ENCODE measurements at places on chromosomes 16 and 17.

DNA sequence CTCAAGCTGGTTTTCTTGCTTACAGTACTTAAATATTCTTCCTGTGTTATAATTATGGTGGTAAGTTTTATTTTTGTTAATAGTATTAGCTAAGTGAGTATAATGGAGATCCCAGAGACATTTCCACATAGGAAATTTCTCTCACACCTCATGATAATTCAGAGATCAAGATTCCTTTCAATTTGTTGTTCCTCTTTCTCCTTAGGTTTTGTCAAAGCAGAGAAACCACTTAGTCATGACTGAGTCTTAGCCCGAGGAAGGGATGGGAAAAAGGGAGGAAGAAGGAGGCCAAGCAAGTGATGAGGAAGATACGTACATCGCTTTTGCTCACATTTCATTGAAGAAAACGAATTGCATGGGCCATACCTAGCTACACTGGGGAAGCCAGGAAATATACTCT, 18.4 kb downstream of the ESRP2 start:
- DNase-seq, result no peak

- DNase-seq, result no peak
Observed at GRCh38 chr17:56144223-56144622, 9.1 kb upstream of the ANKFN1 start.

DNA sequence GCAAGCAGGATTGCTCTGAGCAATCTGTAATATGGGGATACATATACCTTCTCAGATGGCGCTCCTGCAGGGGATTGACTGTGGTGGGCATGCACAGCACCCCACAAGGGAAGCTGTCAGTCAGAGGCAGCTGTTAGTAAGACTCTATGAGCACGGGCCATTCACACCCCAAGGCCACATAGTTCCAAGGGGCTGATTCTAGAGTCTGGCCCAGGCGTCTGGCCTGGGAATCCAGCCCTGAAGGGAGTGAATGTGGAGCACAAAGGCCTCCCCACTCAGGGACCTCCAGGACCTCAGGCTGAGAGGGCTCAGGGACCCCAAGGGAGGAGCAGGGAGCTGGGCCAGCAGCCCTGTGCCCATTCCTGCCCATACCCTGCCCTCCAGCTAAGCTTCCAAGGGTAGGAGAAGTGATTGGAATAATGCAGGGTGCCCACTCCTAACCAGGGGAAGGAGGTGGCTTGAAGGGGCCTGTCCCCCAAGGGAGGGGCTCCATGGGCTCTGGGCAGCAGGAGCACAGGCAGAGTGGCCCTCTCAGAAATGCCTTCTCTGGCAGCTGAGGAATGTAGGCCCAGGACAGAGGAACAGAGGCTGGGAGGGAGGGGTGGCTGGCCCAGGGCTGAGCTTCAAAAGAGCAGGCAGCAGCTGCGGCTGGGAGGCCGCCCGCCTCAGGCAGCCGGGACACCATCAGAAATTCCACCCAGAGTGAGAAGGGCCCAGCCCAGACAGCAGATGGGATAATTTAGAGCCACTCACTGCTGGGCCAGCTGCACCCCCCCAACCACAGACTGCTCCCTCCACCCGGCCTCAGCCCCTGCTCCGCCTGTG, 48.9 kb upstream of the MRPS23 start:
- no peak for DNase-seq

GRCh38 chr16:56259425-56259779, 68.1 kb downstream of the GNAO1 start:
- DNase-seq, result no peak

GRCh38 chr16:65831903-65832666, 534.4 kb upstream of the CDH5 start:
- DNase-seq, result no peak

DNA sequence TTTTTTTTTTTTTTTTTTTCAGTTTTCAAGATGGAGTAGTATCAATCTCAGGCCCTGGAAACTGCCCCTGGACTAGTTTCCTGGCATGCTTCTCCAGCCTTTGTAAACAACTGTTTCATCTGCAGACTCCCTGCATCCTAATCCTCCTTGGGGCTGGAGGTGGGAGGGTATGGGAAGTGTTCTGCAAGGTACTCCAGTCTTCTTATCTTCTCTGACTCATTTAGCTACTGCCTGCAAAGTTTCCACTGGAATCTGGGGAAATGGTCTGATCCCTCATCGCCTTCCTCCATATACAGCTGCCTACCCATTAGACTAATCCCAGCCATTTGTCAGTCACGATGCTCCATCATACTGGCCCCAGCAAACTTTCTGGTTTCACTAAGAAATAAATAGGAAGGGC, 21.5 kb downstream of the COPZ2 start:
- DNase-seq, result no peak

DNA sequence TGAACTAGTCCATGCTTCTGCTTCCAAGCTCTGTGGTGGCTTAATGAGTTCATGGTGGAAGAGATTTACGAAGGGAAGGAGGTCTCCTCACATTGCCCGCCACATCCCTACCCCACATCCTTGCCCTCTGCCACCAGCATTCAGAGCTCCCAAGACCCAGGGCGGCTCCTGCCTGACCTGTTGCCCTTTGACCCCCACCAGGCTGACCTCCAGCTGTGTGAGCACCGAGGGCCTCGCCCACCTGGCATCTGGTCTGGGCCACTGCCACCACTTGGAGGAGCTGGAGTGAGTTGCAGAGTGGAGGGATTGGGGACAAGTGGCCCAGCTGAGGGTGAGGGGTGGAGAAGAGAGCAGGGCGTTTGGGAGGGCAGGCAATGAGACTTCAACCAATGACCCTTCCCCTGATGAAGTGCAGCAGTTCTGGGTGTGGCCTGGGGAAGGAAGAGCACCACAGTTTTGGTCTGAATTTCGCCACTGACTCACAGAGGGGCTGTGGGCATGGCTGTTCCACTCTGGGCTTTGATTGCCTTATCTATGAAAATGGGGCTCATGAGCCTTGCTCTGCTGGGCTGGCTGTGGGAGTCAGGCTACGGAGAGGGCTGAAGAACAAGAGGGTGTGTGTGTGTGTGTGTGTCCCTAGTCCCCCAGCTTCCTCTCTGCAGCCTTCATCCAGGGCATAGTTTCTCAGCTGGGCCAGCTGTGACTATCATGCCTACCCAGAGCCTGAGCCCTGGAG, 22.6 kb upstream of the CPNE2 start:
- no peak for DNase-seq

DNA sequence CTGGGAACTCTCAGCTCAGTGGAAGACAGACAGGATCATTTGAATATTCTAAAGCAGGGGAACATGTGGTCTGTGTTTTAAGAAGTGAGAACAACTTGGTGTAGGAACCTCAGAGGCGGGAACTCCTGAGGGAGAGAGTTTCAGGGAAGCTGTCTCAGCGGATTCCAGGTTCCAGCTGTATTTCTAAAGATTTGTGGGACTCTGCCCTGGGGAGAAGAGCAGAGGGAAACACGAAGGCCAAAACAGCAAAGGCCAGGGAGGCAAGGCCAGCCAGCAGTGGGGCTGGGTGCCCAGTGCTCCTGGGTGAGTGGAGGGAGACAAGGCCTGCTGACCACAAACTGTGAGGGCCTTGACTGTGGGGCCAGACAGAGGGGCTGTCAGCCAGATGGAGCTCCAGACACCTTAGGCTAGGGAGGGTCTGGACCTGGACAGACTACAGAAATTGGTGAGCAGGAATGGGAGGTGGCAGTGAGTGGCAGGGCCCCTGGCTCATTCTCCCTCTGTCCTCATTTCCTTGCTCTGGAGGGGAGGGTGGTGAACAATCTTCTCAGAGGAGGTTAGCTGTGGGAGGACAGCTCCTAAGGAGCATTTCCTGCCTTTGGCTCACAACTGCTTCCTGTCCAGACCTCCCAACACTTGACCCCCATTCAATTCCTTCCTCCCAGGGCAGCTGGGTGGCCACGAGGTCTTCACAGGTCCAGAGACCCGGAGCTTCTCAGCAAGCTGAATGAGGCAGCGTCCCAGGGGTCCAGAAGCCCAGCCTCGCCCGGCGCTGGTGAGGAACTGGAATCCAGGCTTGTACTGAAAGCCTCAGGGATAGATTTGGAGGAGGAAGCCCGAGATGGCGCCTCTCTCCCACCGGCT, 21.0 kb upstream of the FZD2 start:
- DNase-seq, result no peak

DNA sequence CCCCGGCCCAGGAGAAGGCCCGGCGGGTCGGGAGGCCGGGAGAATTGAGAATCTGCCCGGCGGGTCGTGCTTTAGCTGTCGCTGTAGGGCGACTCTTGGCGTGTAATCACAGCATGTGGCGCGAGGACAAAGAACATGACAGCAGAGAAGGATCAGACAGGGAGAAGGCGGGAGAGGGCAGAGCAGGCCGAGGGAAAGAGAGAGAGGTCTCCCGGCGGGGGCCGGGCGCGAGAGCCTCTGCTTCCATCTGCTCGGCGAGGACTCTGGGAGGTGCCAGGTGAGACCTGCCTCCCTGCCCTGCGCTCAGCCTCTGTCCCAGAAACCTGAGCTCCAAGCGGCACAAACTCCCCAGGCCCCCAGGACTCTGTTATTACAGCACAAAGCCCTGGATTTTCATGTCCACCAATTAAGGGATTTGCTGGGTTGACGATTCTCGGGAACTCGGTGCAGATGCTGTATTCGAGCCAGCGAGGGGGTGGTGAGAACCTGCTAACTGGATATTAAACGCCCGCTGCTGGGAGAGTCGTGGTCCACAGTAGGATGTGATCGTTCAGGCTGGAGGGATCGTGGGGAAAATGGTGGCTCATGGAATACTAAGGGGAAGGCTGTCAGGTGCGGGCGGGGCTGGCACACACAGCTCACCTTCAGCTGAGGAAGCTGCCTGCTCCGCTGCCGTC, 172.0 kb upstream of the CIBAR2 start:
- DNase-seq, result no peak

- DNase-seq, result no peak
Observed at GRCh38 chr16:14559809-14560241, 70.2 kb downstream of the PARN start.

- no peak for DNase-seq
Observed at GRCh38 chr16:1982013-1982433, 754 bp upstream of the NOXO1 start.

GRCh38 chr17:65017207-65017774, 39.2 kb downstream of the GNA13 start:
- no peak for DNase-seq

GRCh38 chr16:58157951-58158540, 28.9 kb upstream of the CFAP20 start:
- DNase-seq, result no peak

DNA sequence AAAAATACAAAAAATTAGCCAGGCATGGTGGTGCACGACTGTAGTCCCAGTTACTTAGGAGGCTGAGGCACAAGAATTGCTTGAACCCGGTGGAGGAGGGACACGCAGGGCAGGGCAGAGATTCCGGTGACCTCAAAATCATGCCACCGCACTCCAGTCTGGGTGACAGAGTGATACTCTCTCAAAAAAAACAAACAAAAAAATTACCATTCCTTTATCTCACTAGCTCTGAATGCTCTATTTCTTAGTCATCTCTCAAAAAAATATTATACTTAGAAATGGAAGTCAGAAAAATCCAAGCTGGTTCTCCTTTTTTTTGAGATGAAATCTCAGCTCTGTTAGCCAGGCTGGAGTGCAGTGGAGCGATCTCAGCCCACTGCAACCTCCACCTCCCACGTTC, 40.8 kb downstream of the SPOP start:
- DNase-seq, result no peak

DNA sequence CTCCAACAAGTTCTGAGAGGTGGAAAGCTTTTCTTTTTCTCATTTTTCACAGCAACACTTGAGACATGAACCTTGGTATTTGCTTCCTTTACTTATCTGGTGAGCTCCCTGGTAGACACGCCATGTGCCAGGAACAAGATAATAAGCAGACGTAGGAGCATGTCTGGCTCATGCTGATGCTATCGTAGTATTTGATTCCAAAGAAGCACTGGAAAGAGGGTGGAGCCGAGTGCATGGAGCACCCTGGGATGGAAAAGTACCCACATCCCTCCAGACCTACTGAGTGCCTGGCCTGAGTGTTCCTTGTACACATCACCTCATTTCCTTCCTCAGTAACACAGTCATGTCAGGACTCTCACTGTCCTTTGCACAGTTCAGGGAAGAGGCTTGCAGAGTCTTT, 231.0 kb downstream of the CBLN1 start:
- no peak for DNase-seq

- DNase-seq, result no peak
Observed at GRCh38 chr17:3771140-3771539, 29.8 kb downstream of the ITGAE start.

GRCh38 chr17:49022391-49022941, 25.3 kb downstream of the IGF2BP1 start:
- no peak for DNase-seq

DNA sequence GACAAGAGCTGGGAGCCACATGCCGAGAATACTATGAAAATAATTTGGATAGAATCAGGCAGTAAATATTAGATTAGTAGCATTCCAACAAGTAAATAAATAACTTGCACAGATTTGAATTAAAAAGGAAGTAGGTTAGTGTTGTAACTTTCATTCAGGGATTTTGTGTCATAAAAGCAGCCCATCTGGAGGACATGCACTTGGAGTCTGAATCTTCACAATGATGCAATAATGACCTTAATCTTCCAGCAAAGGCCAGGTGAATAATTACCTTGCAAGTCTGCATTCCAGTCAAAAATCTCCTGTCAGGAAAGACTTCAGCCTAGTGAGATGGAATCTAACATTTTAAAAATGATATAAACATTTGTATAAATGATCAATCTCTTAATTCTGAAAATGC, 518.1 kb downstream of the KCNJ2 start:
- no peak for DNase-seq

DNA sequence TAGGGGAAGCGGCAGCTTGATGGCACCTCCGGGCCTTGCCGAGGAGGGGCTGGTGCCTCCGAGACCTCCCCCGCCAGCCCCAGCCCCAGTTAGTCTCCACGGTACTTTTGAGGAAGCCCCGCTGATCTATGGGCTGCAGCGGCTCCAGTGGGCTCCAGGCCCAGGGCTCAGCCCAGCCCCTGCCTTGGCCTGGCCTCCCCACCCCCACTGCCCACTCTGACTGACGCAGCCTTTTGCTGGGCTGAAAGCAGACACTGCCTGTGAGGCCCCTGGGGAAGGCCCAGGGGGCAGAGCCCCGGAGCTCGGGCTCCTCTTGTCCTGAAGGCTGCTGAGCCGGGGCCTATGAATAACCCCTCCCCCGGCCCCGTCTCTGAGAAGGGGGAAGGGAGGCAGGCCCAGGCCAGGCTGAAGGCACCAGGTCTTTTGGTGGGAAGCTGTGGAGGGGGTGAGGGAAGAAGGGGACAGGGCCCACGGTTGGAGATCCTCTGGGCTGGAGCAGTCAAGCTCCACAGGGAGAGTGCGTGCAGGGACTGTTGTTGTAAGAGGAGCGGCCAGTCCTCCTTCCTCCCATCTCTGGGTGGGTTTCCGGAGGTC, 7.5 kb upstream of the SMTNL2 start:
- DNase-seq, result no peak

GRCh38 chr17:28612936-28613872, 781 bp downstream of the RSKR start:
- DNase-seq, result peak; percentile 32

- no peak for DNase-seq
Observed at GRCh38 chr16:8614435-8615029, 7.0 kb upstream of the METTL22 start.

GRCh38 chr17:43570518-43570928, 24.4 kb upstream of the ETV4 start:
- DNase-seq, result peak; percentile 20

- DNase-seq, result no peak
Observed at GRCh38 chr16:12891836-12892235, 9.6 kb upstream of the SHISA9 start.

- DNase-seq, result no peak
Observed at GRCh38 chr17:55730380-55730779, 7.7 kb upstream of the TMEM100 start.
